ENCODE measurements at places on chromosomes 2 and 18.

- DNase-seq: no peak
These were observed 198.9 kb downstream of the CDCA7 start for GRCh38 chr2:173553593-173553992.

- no peak for DNase-seq
These were observed 58.9 kb downstream of the ATP8B1 start for GRCh38 chr18:57744211-57744694.

DNA sequence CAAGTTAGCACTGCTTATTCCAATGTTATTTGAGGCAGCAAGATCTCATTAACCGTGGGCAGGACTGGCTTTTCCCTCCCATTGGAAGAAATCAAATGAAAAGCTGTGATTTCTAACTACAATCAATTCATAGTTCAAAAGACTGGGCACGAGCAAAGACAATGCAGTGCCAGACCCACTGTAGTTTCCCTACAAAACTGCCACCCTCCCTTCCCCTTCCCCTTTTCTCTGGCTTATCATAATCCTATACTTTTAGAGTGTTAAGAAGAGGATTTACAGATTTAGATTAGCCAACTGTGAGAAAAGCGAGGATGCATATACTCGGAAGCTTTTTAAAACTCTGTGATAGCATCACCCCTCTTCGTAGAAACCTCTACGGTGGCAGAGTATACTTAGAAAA lies 260.4 kb downstream of the STK39 start:
- no peak for DNase-seq

DNA sequence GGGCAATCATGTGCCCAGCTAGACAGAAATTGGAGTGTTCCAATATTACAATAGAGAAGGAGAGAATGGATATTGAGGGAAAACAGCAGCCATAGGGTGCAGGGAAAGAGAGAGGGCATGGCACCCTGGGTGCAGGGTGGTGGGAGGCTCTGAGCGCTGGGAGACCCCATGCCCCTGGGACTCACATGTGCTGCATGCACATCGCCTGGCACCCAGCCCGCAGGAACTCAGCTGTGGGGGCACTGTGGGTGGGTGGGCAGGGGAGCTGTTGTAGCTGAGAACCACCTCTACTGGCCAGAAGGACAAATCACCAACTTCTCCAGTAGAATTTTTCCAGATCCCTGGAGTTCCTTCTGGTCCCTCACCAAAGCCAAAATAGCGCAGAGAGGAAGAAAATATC lies 7.2 kb upstream of the NEURL3 start:
- no peak for DNase-seq

- no peak for DNase-seq
These were observed 109.3 kb downstream of the MBP start for GRCh38 chr18:77023102-77023782.
